Urinary bladder (tissue), 4 donors: ENCODE measurements at places on chromosomes 6 and 20. TPM values are rescaled to one million over a fixed set of nuclear protein-coding genes. Genes with fewer than 3 reads are reported as not detected.

Gene BPIFB2
- total RNA-seq, result not detected

GRCh38 chr20:21464916-21465315 lies 48.9 kb downstream of the NKX2-2 start:
- DNase-seq, result no peak

- no peak for DNase-seq
Measured at GRCh38 chr6:43983191-43983590, 144.1 kb downstream of the MRPL14 start.

DNA sequence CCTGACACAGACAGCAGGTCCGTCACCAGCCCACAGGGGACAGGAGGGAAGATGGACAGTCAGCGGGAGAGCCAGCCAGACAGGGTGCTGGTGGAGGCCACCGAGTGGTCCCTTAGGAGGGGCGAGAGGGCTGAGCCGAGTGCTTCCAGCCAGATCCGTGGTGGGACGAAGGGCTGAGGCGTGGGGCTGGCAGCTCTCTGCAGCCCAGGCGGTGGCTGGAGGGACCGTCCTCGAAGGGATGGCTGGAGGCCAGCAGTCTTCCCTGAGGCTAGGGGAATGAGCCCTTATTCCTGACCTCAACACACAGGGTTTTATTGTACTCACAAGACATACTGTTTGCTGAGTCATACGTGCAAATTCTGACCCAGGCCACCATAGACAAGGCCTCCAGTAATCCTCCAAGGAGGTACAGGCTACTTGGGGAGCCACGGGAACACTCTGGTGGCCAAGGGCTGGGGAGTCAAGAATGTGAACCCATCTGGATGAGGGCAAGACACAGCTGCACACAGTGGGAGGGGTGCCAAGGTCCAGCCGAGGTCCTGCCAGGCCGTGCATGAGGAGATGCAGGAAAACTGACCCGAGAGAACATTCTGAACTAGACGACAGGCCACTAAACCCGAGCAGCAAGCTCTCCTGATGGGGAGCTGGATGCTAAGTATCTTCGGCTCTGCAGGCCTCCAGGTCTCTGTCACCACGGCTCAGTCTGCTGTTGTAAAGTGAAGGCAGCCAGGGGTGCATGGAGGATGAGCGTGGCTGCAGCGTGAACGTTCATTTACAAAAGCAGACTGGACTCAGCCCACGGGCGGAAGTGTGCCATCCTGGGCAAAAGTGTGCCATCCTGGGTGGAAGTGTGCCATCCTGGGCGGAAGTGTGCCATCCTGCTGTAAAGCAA lies 242.5 kb downstream of the TTLL2 start:
- no peak for DNase-seq

GRCh38 chr6:14228571-14228970 lies 111.0 kb downstream of the CD83 start:
- DNase-seq, result no peak
